Amygdala (tissue), 56 donors: ENCODE measurements at places on chromosomes 16 and 17.

DNA sequence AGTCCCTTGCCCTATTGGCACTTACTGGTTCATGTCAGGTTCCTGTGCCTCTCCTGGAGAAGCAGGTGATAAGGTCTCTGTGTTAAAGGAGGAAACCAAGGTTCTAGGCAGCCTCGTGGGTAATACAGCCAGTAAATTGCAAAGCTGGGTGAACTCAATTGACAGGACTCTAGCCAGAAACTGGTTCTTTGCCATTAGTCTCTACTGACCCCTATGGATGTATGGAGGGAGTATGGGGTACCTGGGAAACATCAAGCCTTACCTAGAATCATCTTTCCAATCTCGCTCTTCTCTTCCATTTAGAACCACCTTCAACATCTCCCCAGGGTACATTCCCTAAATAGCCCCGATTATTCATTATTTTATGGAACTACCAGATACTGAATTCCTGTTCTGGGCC lies 169.3 kb downstream of the CDH13 start:
- DNase-seq: no peak

- no peak for DNase-seq
These were observed 257.1 kb downstream of the FTO start for GRCh38 chr16:53960954-53961616.

- no peak for DNase-seq
These were observed 57.1 kb downstream of the ENGASE start for GRCh38 chr17:79131701-79132100.

GRCh38 chr17:2176499-2177169 lies 121.7 kb downstream of the HIC1 start:
- DNase-seq: no peak

GRCh38 chr17:44932787-44933097 lies 14.8 kb downstream of the KIF18B start:
- DNase-seq: no peak
